ENCODE measurements at places on chromosomes 1 and 21. TPM values are rescaled to one million over a fixed set of nuclear protein-coding genes. Genes with fewer than 3 reads are reported as not detected.

The B4GALT2 gene
- 59.3 TPM for total RNA-seq

GRCh38 chr1:29551123-29551936 is 315.0 kb downstream of the PTPRU start:
- DNase-seq: no peak

GRCh38 chr21:18354947-18355346 is 48.6 kb downstream of the TMPRSS15 start:
- no peak for DNase-seq

The SAMD13 gene
- 5.1 TPM for total RNA-seq

GRCh38 chr1:54114955-54115354 is 37.8 kb downstream of the CDCP2 start:
- DNase-seq: no peak

The GJA9 gene
- total RNA-seq: not detected

DNA sequence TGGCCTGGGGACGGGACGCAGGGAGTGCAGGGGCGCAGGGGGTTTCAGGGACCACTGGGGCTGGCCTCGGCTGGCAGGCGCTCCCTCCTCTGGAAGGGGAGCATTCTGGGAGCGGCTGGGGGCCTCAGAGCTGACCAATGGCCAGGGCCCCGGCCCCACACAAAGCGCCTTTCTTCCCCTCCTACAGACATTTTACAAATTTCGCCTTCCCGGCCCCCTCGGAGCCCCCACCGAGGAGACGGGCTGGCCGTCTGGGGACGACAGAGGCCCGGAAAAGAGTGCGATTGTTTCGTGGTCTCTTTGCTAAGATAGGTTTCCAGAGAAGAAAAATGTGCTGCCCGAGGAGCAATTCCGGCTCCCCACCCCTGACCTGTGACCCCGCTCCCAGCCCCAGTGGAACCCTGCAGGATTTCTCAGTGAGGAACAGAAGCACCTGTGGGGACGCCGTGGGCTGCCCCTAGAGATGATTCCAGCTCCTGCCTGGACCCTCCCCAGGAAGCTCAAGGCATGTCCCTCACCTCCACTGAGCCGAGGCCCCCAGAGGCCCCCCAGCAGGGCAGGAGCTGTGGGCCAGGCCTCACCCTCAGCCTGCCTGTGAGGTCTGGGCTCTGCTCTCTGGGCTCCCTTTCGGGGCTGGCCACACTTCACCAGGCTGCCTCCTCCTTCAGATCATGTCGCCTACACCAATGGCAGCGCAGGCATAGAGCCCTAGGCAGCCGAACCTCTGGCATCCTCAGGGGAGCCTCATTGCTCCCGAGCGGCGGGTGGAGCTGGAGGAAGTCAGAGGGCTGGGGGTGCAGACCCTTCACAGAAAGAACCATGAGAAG is 15.0 kb upstream of the PLEKHG5 start:
- no peak for DNase-seq

DNA sequence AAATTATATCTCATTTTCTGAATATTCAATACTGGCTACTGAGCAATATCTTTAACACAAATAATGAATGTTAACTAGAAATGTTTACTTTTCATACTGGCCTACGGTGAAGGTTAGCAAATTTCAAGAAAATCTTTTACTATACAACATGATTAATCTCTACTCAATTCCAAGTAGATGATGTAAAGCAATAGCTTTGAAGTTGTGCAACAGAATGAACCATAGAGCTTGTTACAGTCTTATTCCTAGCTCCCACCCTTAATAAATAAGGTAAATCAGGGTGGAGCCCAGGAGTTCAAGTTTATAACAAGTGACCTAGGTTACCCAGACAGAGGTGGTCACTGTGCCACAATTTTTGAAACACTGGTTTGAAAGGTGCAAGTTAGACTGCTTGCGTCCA is 1678.1 kb downstream of the KCNT2 start:
- no peak for DNase-seq

- DNase-seq: no peak
Observed at GRCh38 chr1:162222730-162223129, 153.2 kb downstream of the NOS1AP start.

- DNase-seq: peak; percentile 17
Observed at GRCh38 chr1:212291505-212292134, 6.4 kb downstream of the PPP2R5A start.

- no peak for DNase-seq
Observed at GRCh38 chr21:31931644-31932469, 59.0 kb downstream of the HUNK start.

DNA sequence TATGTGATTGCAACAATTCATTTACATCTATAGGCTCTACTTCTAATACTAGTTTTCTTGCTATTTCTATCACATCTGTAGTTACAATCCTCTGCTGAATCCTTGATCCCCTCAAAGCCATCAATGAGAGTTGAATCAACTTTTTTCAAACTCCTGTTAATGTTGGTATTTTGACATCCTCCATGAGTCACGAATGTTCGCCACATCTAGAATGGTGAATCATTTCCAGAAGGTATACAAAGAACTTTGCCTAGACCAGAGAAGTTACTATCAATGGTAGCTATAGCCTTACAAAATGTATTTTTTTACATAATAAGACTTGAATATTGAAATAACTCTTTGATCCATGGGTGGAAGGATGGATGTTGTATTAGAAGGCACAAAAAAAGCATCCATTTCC is 110.0 kb downstream of the AMY1C start:
- DNase-seq: no peak

DNA sequence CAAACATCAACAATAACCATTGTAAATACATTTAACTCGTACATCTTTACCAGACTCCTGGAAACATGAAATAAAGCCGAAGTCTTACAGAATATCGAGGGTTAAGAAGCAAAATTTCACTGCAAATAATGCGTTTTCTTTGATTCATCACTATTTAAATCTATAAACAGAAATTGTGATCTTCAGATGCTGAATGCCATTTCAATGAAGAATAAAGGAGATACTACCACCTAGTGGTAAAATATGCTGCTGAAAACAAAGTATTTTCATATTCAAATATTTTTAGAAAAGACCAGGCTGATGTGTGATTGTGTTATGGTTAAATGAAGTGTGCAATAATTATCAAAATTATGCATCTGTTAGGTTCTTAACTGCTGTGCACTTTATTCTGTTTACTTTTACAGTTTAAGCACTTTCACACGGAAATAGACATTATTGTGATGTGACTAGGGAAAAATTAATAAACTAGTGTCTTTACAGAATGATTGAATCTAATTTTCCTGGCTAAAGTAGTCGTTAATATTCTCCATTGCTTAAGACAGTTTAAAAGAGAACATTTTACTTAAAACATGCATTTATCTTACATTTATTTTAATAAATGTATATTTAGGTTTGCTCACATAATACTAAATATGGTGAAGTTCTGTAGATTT is 1093.1 kb downstream of the MRPL39 start:
- peak; percentile 1 for DNase-seq

- no peak for DNase-seq
Observed at GRCh38 chr1:199002661-199003060, 363.8 kb downstream of the PTPRC start.

DNA sequence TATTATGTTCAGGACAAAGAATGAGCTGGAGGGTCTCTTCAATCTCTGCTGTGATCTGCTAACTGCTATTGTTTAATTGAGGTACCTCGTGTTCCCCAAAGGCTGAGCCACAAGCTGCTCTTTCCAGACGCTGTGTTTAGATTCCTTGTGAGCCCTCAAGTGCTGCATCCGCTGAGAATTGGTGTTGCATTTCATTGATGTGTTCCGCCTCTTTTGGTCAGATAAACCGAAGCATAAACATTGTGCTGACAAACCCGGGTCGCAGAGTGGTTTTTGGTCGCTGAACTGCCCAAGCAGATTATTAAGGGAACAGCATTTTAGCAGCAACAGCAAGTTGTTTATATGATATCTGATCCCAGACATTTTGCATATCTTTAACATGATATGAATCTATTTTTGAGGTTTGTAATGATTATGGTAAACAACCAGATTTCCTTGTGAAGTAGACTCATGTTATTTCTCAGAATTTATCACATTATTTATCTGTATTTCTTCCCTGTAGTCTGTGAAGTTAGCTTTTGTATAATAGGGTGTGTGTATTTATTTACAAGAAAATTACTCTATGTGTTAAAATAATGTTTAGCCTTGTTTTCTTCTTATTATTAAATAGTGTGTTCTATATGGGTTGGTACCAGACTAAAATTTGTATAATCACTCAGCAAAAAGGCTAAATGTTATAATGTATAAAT is 217.2 kb upstream of the C1orf105 start:
- no peak for DNase-seq

The UQCRH gene
- total RNA-seq: 177 TPM

DNA sequence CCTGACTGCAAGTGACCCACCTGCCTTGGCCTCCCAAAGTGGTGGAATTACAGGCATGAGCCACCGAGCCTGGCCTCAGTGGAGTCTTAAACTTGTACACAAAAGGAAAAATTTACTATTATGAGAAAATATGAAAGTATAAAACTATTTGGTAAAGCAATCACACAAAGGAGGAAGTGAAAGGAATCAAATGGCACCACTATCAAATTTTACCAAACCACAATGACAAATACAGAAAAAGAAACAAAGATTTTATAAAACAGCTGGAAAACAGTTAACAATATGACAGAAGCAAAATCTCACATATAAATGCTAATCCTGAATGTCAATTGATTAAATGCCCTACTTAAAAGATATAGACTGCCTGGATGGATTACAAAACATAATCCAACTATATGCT is 42.1 kb upstream of the NEGR1 start:
- no peak for DNase-seq

The DENND2C gene
- 1.6 TPM for total RNA-seq

- DNase-seq: no peak
Observed at GRCh38 chr1:229230893-229231753, 39.8 kb upstream of the RAB4A start.

DNA sequence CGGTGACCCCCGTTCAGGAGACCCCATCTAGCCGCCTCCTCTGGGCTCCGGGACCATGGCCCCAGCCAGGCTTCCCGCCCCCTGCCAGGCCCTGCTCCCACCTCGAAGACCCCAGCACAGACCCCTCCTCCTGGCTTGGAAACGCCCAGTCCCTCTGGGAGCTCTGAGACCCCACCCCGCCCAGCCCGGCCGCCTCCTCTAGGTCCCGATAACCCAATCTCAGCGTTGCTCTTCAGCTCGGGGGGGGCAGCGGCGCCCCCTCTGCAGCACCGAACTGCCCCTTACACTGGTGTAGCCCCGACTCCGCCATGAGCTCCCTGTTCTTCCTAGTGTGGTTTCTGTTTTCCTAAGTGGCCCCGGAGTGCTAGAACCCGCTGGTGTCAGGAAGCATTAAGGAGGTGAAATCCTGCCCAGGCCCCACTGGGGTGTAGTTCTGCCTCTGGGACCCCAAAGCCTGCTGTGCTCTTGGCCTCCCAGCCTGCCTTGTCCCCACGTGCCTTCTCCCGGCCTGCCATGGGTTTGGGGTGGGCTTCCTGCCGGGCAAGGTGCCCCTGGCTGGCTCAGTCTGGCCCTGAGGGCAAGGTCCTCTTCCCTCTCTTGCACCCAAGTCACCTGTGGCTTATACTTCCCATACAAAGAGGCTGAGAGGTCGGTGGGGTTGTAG is 10.7 kb upstream of the MMEL1 start:
- DNase-seq: no peak

- no peak for DNase-seq
Observed at GRCh38 chr1:74392840-74393239, 119.6 kb downstream of the LRRC53 start.

- DNase-seq: no peak
Observed at GRCh38 chr1:77371396-77371795, 89.6 kb downstream of the AK5 start.

The C2CD4D gene
- total RNA-seq: not detected

- DNase-seq: peak; percentile 17
Observed at GRCh38 chr1:19974822-19975416, 4.5 kb downstream of the PLA2G2A start.

The RYR2 gene
- 19.4 TPM for total RNA-seq

DNA sequence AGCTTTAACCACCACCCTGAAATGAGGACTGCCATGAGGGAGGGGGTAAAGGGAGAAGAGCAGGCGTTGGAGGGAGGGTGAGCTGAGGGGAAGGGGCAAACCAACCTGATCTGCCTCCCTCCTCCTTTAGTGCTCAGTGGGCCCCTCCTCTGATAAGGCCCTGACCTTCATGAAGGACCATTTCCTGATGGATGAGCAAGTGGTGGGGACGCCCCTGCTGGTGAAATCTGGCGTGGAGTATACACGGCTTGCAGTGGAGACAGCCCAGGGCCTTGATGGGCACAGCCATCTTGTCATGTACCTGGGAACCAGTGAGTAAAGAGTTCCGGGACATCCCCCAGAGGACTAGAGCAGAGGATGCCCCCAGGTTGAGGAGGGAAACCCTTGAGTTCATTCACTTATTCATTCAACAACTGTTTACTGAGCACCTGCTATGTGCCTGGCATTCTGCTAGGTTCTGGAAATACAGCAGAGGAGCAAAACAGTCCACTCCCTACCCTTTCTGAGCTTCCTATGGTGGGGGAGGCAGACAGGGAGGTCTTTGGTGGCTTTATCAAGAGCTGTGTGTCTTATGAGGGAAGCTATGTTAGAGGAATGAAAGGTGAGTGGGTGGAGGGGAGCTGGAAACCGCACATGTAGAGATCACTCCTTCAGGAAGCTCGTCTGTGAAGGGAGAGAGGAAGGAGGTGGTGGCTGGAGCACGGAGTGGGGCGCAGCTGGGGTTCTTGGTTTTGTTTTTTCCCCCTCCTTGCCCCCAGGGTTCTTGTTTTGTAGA is 19.5 kb downstream of the SEMA4A start:
- DNase-seq: no peak

DNA sequence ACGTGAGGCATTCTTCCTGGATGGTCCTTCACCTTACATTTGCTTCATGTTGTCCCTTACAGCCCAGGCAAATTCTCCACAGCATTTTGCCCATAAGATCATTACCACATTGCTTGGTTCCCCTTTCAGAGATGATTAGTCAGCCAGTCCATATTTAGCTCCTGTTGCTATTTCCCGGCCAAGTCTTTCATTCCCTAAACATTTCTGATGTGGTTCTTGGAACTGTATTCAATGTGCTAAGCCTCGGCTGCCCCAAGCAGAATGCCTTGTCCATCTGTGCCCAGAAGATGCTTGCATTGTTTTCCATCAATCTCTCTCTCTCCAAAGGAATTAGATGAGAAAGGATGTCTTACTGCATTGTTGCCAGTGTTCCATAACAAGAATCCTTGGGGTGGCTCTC is 420.9 kb upstream of the CAMK1G start:
- DNase-seq: peak; percentile 14

GRCh38 chr21:26224366-26224765 is 53.8 kb upstream of the APP start:
- no peak for DNase-seq
